Ecto neural progenitor cell (in vitro differentiated cells): ENCODE measurements at places on chromosomes 11 and 22.
A peak's percentile ranks its signal among the peaks of the same experiment; 100 is the strongest.

- no peak for DNase-seq
Measured at GRCh38 chr11:102760344-102761035, 19.9 kb downstream of the MMP10 start.

DNA sequence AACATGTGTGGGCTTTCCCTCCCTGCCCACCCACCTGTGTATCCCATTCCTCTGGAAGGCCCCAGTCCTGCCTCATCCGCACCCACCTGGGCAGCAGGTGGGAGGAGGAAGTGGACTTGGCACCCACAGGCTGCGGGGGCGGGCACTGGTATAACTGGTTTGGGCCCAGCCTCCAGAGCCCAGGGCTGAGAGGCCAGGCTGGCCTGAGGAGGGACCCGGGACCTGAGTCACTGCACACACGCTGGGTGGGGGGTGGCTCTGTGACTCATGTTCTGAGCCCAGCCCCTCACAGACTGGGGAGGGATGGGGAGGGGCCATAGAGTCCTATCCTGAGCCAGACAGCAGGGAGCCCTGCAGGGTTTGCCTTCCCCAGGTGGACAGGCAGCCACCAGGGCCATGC is 16.7 kb downstream of the PHLDA2 start:
- DNase-seq = no peak

DNA sequence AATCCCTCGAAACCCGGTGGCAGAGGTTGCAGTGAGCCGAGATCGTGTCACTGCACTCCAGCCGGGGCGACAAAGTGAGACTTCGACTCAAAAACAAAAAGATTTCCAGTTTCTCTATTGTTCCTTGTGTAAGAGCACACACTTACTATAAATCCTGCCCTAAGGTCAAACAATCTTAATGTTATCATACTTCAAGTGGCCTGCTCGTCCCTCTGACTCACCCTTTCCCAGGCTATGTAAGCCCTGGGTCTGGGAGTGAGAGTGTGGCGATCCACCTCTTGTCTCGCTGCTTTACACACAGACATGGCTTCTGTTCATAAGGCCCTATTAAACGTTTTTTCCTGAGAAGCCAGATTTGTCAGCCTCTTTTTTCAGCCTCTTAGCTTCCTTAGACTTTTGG is 24.4 kb upstream of the A4GALT start:
- DNase-seq = no peak

GRCh38 chr11:125271483-125272091 is 107.0 kb downstream of the PKNOX2 start:
- DNase-seq = no peak

DNA sequence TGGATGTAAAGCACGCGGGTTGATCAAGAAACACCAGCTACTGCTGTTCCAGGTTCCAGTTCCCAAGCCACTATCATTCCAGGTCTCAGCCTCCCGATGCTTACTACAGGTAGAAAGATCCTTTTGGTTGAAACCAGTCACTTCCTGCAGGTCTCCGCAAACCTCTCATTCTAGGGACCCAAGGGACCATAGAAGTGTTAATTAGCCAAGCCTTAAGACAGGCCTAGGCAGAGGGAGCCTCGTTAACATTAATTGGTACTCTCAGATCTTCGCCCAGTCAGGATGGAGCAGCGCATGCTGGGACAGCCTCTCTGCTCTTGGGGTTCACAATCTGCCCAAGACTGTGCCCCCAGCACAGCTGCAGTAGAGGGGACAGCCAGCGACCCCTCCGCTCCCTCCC is 11.2 kb upstream of the OAF start:
- DNase-seq = no peak

- DNase-seq = no peak
Measured at GRCh38 chr11:35631891-35632290, 13.6 kb downstream of the FJX1 start.

DNA sequence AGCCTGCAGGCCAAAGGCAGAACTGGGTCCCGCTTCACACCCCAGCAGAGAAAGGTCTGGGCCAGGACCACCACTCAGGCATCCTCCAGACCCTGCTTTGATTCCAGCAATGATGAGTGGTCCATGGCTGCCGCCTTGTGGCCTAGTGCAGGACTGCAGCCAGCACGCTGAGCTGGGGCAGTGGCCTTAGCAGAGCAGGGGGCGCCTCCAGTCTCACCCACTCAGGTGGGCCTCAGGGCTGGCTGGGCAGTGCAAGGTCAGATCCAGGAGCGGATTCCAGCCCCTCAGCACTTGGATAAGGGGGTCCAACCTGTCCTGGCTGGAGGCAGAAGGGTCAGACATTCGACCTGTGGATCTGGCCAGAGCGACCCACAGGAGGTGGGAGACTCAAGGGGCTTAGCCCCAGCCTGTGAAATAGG is 9.6 kb upstream of the PDE2A start:
- peak; percentile 89 for DNase-seq

- no peak for DNase-seq
Measured at GRCh38 chr11:61121192-61121831, 19.0 kb downstream of the CD5 start.

- no peak for DNase-seq
Measured at GRCh38 chr22:27412866-27413445, 388.6 kb downstream of the MN1 start.

DNA sequence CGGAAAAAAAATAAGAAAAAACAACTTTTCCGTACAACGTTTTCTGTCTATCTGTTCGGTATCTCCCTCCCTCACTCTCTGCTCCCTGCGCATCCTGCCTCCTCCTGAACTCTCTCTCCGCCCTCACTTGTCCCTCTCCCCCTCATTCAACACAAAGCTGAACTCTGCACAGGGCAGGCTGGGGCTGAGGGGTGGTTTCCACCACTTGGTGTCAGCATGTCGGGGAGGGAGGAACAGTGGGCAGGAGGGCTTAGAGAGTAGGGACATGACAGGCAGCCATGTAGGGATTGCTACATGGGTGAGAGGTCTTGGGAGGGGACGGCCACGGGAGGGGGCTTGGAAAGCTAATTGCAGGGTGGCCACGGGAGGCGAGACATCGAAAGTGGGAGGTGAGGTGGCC is 17.6 kb downstream of the SLC22A12 start:
- DNase-seq = no peak

DNA sequence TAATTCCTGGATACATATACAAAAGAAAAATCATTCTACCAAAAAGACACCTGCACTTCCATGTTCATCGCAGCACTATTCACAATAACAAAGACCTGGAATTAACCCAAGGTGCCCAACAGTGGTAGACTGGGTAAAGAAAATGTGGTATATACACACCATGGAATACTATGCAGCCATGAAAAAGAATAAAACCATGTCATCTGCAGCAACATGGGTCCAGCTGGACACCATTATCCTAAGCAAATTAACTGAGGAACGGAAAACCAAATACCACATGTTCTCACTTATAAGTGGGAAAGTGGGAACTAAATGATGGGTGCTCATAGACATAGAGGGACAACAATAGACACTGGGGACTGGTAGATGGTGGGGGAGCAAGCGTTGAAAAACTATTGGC is 4.5 kb downstream of the TRPM5 start:
- no peak for DNase-seq

GRCh38 chr11:95011376-95011775 is 13.7 kb upstream of the KDM4E start:
- no peak for DNase-seq

- no peak for DNase-seq
Measured at GRCh38 chr22:47789171-47789570, 1026.7 kb downstream of the TBC1D22A start.
